ENCODE measurements at places on chromosomes 2 and 18.

- no peak for DNase-seq
These were observed 2.0 kb upstream of the RUFY4 start for GRCh38 chr2:218066926-218067515.

DNA sequence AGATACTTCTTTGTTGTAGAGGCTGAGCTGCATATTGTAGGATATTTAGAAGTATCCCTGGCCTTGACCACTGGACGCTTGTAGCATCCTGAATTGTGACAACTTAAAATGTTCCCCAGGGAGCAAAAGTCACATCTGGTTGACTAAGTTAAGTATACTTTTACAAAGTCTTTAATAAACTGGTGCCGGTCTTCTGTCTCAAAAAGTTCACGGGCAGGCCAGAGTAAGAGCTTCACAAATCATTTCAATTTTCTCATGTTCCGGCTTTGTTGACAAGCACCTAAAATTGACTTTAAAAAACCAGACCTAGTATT lies 18.4 kb downstream of the ATP8B1 start:
- no peak for DNase-seq

DNA sequence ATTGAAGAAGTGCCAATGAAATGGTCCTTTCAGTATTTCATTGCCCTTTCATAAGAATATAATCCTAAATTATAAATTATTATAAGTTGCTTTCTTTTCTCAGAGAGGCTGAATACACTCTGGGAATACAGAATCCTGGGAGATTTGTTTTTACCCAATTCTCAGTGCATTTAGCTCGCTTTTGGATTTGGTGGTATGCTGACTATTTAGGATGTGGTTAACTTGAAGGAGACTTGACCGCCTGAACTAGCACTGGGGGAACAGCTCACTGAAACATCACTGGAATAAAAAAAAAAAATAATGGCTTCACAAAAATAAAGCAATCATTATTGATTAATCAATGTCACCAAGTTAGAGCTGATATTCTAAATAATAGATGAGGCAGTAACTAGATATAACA lies 10.2 kb downstream of the TNFAIP6 start:
- no peak for DNase-seq

- DNase-seq, result no peak
These were observed 64.3 kb upstream of the FZD7 start for GRCh38 chr2:201969241-201969937.

DNA sequence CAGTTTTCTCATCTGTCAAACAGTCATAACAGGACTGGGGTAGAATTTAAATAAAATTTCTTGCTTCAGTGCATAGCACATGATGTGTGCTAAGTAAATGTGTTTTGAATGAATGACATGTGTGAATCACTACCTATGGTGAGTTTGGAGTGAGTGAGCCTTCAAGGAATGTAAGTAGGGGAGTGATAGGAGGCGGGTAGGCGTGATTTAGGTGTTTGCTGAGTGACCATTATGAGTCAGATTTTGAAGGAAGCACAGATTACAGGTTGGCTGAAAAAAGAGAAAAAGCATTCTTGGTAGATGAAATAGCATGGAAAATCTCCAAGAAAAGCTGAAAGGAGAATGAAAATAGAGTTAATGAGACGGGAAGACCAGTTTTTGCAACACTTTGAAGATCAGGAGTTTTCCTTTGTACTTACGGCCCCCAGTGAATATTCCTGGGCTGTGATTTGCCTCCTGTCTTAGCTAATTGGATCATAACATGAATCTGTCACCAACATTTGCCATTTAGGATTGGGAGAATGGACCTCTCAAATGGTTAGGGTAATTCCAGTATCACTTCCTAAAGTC lies 136.9 kb upstream of the GATA6 start:
- DNase-seq, result peak; percentile 61

DNA sequence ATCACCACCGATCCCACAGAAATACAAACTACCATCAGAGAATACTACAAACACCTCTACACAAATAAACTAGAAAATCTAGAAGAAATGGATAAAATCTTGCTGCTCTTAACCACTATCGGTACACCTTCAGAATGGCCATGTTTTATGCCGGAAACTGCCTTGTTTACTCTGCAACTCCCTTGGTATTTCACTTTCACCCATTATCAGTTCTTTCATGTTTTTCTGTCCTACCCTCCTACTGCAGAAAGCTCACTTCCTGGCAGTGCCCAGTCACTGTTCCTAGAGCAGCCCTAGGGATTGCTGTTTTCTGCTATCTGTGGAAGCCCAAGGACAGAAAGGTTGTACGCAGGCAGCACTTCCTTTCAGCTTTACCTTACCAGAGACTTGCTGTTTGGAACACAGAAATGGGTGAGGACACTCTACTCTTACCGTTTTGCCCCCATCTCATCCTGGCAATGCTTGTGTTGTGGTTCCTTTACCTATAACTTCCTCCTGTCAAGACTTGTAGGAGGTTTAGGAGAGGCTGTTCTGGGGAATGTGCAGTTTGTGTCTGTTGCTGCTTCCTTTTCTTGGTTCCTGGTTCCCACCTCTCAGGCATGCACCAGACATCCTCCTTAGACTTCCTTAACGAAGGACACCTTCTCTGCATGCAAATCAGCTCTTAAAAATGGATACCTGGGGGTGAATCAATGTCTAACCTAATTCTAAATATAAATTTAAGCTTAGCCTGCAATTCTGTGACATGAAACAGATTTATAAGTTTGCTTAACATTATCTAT lies 394.4 kb downstream of the SPAG16 start:
- no peak for DNase-seq

DNA sequence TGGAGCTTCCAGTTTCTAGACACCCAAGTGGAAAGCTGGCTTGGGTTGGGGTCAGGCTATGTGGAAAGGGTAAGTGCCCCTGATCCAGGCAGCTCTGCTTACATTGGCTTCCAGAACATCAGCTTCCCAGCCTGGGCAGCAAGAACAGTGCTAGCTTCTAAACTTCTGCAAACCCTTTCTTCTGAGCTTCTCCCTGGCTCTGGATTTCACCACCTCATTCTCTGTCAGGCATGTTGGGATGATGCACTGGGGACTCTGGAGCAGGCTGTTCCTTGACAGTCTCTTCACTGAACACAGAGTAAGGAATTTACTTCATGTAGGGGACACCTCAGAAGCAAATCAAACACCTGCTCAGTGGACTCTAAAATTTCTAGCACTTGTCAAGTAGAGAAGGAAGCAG lies 72.8 kb downstream of the LYPD1 start:
- no peak for DNase-seq

GRCh38 chr18:3179430-3180089 lies 40.2 kb downstream of the MYOM1 start:
- DNase-seq, result no peak

DNA sequence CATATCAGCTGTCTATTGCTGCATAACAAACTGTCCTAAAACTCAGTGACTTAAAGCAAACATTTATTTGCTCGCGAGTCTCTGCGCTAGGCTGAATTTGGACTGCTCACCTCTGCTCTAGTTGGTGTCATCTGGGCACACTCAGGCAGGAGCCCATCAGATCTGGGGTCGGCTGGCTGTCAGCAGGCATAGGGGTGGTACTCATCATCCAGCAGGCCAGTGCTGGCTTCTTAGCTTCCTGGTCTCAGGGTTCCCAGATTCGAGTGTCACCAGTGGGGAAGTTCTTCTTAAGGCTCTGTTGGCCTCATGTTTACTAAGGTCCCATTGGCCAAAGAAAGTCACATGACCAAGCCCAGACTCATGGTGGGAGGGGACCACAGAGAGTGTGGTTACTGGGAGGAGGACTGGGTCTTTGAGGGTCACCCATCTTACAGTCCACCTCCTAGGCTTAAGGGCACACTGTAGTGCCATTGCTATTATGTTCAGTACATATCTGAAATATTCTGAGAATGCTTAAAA lies 71.6 kb upstream of the ATG16L1 start:
- DNase-seq, result no peak

DNA sequence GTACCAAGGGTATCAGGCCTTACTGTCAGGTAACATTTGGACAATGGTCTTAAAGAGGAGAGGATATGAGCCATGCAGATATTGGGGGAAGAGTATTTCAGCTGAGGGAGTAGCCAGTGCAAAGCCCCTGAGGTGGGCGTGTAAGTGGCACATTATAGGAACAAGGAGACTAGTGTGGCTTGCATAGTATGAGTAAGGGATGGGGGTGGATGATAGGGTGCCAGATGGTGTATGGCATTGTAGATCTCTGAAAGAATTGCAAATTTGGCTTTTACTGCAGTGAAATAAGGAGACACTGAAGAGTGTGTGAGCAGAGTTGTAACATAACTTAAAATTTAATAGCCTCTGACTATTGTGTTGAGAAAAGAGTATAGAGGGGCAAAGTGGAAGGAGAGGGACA lies 244.0 kb downstream of the PDE11A start:
- no peak for DNase-seq

Measured in large intestine (tissue), 12 donors.